Myocyte (in vitro differentiated cells): ENCODE measurements at places on chromosomes 2 and 18. TPM values are rescaled to one million over a fixed set of nuclear protein-coding genes. Genes with fewer than 3 reads are reported as not detected.

Gene COL4A3
- total RNA-seq, result 0.08 and 1.4 TPM in 2 replicates

Gene BCL11A
- 0.11 and 0.57 TPM in 2 replicates for total RNA-seq

Gene TIMM21
- 29.6 and 44.9 TPM in 2 replicates for total RNA-seq

Gene FBLN7
- total RNA-seq, result 9.6 and 14.7 TPM in 2 replicates

Gene PLGLB1
- total RNA-seq, result 1.4 and 2.5 TPM in 2 replicates

Gene ANXA4
- 18.1 and 28.5 TPM in 2 replicates for total RNA-seq

Gene MC5R
- total RNA-seq, result 0.21 TPM in 1 of 2 replicates, not detected in the other

Gene EFR3B
- 0.26 and 0.45 TPM in 2 replicates for total RNA-seq

Gene NT5DC4
- not detected in 2 replicates for total RNA-seq

- DNase-seq, result no peak
Observed at GRCh38 chr18:73615506-73615905, 532.1 kb downstream of the FBXO15 start.

DNA sequence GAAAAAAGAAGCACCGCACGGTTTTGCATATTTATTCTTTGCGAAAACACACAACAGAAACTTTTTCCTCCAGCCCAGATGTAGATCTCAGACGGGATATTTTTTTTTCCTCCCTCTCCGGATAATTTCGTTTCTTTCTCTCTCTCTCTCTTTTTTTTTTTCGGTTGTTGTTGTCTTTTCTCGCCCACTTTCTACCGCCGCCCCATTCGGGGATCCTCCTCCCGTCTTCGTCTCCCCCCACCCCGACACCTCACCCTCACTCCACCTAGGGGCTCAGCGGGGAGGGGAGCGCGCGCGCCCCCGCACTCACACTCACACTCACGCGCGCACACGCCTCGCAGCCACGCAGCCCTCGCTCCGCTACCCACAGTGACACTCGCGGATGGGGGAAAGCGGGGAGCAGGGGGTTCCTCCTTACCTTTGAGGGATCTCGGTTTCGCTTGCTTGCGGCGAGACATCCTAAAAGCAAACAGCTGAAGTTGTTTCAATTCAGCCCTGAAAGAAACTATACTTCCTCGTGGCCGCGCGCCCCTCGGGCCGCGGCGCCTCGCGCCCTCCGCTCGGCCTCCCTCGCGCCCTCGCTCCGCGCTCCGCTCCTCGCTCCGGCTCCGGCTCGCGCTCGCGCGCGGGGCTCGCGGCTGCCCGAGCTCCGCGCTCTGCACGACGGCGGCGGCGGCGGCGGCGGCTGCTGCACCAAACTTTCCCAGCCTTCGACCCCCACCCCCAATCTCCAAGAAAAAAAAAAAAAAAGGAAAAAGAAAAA lies 1.3 kb downstream of the ZNF521 start:
- DNase-seq, result peak; percentile 81

DNA sequence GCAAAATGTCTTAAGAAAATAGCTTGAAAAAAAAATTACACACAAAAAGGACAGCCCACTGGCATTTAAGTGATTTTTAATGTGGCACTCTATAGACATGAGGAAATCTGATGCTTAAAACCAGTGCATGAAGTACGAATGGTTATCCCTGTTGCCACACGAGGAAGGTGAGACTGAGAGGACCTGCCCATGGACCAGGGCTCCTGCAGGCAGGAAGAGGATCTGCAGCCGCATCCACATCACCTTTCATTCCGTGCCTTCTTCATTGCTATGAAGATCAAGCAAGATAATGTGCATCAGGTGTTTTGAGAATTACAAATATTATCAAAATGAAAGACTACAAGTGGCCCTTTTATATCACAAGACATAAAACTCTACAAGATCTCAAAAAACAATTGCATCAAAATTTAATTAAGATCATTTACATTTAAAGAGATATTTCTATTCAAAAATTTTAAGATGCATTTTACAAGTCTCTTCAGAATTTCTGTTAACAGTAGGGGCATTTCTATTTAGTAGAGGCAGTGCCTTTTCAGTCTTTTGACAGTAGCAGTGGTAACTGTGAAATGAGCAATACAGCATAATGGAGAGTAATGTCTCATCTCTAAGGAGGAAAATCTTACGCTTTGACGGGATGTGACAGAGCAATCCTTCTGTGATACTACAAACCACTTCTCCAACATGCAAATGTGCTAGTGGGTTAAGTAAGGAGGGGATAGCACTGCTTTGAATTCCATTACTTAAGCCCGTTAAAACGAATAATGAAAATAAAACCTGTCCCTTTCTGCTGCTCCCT lies 83.4 kb downstream of the SLC5A7 start:
- no peak for DNase-seq

DNA sequence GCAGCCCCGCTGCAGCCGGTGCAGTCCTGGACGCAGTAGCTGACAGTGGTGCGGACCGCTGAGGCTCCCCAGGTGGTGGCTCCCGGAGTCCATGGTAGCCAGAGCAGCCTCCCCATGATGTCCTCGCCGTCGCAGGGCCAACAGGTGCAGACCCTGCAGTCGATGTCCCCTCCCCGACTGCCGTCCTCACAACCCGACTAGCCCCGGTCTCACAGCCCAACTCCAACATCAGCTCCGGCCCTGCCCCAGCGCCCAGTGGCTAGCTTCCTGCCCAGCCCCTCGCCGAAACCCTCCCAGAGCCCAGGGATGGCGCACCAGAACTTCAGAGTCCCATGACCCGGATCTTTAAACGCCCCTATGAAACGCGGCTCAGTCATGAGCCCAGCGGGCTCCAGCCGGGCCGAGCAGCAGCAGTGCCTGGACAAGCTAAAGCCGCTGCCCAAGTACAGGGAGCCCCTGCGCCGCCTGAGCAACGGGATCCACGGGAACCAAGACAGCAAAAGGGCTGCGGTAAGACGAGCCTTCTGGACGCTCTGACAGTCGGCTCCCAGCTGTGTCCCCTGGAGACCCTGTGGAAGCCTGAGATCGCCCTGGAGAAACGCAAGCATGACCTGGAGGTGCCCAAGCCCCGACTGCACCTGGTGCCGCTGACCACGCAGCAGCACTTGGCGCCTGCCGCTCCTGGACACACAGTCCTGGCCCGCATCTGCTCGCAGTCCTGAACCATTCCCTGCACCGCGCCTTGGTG lies 53.8 kb upstream of the TUBA3E start:
- DNase-seq, result no peak

GRCh38 chr18:21242141-21242779 lies at the start of gene GREB1L:
GREB1L (plus strand) TSS chr18:21242232; CDS start chr18:21383519, 141,287 bp downstream.
- DNase-seq, result peak; percentile 84

GRCh38 chr2:106342831-106343251 lies 125.4 kb downstream of the RGPD3 start:
- no peak for DNase-seq

- no peak for DNase-seq
Observed at GRCh38 chr2:67965246-67965645, 97.6 kb downstream of the C1D start.

DNA sequence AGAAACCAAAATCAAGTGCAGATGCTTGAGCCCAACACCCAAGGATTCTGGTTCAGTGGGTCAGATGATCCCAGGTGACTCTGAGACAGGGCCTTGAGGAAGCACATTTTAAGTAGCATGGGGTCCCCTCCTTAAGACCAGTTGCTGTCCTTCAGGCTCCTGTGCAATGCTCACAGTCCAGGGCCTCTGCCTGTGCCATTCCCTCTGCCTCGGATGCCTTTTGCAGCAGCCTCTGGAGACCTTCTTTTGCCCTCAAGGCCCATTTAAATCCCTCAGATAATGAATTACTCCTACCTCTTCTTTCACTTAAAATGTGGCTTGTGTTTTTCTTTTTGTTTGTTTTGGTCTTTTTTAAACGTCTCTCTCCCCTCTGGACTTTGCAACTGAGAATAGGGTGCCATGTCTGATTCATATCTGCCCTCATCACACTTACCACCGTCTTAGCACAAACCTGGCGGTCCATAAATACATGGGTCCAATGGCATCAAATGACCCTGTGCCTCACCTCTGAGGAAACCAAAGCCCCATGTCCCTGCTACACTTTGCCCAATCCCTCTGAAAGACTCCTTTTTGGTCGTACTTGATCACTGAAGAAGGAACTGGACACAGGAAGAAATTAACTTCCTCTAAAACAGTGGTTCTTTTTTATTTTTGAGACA lies 14.2 kb downstream of the ACTG2 start:
- DNase-seq, result no peak

- no peak for DNase-seq
Observed at GRCh38 chr2:152651834-152652233, 65.4 kb downstream of the PRPF40A start.

GRCh38 chr2:128318776-128319464 lies at the start of gene HS6ST1:
HS6ST1 (minus strand) TSS chr2:128318868; CDS start chr2:128318563, 305 bp downstream.
- DNase-seq, result peak; percentile 89

DNA sequence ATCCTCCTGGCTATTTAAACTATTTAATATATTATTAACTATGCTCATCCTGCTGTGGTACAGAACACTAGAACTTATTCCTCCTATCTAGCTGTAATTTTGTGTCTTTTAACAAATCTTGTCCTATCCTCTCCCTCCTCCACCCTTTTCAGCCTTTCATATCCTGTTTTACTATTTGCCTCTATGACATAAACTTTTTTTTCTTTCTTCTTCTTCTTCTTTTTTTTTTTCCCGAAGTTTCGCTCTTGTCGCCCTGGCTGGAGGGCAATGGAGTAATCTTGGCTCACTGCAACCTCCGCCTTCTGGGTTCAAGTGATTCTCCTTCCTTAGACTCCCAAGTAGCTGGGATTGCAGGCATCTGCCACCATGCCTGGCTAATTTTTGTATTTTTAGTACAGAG lies 201.5 kb downstream of the LPIN1 start:
- DNase-seq, result no peak

DNA sequence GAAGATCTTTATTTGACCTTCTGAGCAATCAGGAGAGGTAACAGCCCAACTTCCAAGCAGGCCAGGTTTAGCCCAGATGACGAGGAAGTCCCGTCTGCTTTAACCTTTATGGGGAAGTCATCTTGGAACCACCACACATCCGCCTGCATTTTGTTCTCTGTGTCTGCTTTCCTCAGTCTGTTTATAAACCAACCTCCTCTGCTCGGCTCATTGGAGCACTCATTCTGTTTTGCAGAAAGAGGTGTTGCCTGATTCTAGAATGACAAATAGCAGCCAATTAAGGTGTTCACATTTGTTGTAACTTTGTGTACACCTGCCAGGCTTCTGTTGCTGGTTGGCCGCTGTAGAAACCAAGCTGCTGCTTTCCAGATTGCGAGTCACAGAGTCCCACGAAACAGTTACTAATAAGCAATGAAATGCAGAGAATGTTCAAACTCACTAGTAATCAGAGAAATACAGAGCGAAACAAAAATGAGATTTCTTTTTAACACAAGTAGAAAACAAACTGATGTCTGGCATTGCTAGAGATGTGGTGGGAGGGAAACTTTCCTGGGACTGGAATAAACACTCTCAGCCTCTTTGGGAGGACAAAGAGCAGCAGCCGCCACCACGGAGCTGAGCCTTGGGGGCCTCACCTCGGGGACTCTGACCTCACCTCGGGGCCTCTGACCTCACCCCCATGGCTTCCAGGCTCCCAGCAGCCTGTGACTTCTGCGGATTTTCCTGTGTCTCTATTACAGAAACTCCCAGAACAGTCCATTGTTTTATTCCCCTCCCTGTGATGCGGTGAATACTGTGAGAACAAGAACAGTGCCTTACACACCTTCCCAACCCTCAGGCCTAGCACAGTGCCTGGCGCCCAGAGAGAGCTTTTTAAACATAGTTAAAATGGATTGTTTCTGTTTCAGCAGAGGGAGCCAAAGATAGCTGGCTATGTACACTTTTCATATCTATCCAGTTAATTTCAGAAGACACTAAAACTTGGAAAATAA lies 64.0 kb downstream of the MBP start:
- no peak for DNase-seq

- no peak for DNase-seq
Observed at GRCh38 chr2:28185153-28185552, 207.5 kb upstream of the FOSL2 start.

DNA sequence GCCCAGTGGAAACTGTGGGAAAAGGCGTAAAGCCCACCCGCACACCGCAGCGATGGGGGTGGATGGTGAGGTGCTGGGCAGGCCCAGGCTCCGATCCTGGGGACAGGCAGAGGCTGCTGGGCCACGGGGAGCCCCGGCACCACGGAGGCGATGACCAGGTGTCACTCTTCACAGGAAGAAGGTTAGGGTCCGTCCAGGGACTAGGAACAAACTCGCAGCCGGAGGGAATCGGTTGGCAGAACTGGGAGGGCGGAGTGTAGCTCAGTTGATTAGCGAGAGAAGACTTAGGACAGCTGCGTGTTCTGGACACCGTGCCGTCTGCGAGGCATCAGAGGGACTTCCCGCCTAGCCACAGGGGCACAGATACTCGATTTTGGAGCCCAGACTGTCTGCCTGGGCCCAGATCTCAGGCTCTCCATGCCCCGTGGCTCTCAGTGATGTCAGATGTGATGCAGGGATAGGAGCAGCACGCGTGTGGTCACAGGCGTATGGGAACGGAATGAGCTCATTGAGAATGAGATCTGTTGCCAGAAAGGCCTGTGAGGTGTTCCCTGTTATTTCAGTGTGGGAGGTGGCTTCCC lies 16.1 kb upstream of the ALLC start:
- no peak for DNase-seq

DNA sequence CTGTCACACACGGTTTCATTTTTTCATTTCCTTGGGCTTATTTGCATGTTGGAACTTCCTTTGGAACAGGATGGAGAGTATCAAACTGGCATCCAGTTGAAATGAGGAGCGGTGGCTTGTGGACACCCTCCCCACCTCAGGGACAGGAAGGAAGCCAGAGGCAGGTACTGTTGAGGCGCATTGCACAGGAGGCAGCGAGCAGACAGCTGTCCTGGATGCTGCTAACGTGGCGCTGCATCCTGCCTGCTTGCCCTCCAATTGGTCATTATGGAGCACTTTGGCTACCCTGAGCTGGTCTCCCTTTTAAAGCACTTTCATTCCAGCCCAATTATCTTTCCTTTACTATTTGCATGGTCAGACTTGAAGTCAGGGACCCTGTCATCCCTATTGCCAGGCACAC lies 80.7 kb upstream of the ITGA4 start:
- no peak for DNase-seq

GRCh38 chr2:38406597-38407110 lies 29.6 kb upstream of the ATL2 start:
- no peak for DNase-seq

DNA sequence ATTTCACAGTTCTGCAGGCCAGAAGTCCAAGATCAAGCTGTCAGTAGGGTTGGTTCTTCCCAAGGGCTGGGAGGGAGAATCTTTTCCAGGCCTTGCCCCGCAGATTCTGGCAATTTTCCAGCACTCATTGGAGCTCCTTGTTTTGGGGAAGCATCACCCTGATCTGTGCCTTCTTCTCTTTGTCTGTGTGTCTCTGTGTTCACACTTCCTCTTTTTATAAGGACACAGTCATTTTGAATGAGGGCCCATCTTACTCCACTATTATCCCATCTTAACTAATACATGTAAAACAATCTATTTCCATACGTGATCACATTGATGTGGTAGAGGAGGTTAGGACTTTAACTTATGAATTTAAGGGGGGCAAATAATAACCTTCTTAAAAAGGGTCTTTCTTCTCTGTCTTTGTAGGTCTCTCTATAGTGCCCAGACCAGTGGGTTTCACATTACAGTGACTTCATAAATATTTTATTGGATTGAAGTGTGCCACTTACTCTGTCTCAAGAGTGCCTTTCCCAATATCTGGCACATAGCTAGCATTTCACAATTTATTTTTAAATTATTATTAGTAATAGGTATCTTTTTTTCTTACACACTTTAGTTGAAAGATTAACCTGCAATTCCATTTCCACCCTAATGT lies 68.9 kb upstream of the CBLN2 start:
- no peak for DNase-seq

GRCh38 chr18:22213333-22213973 lies 44.1 kb downstream of the GATA6 start:
- DNase-seq, result no peak

- DNase-seq, result no peak
Observed at GRCh38 chr2:135984199-135985017, 1.0 kb downstream of the DARS1 start.

GRCh38 chr18:73258375-73259087 lies 390.7 kb upstream of the NETO1 start:
- no peak for DNase-seq
